ENCODE measurements at places on chromosomes 7 and 10.

DNA sequence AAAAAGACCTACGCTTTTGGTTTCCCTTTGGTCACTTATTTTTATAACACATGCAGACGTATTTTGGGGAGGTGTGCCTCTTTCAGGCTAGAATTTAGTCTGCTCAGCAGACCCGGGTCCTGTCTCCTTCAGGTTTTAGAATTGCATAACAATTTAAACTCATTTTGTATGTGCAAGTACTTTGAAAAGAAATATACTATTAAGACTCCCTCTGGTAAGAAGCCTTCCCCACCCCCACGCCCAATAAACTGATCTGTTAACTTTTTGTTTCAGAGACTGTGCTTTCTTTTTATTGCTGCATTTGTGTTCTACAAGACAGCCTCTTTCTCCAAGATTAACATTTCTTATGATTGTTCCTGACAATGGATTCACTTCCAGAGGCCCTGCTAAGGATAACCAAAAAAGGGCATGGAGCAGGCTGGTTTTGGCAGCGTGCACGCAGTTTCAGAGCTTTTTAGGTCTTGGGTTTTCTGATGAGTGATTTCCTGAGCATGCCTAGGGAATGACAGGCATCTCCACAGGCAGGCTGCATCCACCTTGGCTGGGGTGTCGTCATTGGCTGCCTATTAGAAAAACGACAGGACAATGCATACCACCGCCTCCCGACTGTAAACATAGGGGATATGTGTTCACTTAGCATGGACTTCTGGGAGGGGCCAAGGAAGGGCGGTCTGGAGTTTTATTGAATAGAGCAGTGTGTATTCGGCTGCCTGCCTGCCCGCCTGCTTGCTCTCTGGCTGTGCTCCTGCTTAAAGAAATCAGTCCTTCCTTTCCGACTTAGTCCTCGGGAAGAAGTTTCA is at the start of gene CALD1:
Gene CALD1, plus strand, starts transcription at position 694 of the 800 bp plus-strand sequence. CDS start 88,100 bp downstream, outside the sequence.
- no peak for DNase-seq

- DNase-seq = no peak
These were observed 35.7 kb upstream of the MTPAP start for GRCh38 chr10:30384701-30385201.

DNA sequence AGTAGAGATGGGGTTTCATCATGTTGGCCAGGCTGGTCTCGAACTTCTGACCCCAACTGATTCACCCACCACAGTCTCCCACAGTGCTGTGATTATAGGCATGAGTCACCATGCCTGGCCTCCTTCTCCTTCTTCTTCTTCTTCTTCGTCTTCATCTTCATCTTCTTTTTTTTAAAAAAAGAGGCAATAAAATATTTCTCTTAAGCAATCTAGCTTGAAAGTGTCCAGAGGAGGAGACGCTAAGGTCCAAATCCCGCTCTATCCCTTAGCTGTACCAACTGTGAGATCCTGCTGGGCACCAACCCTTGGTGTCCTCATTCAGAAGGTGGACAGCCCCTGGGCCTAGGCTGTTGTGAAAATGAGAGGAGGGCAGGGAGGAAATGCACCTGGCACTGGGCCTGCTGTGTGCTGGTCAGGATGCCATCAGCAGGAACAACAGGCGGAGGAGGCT is 13.9 kb upstream of the PSAP start:
- DNase-seq = no peak

GRCh38 chr10:82176587-82176986 is 301.6 kb downstream of the NRG3 start:
- DNase-seq = no peak

DNA sequence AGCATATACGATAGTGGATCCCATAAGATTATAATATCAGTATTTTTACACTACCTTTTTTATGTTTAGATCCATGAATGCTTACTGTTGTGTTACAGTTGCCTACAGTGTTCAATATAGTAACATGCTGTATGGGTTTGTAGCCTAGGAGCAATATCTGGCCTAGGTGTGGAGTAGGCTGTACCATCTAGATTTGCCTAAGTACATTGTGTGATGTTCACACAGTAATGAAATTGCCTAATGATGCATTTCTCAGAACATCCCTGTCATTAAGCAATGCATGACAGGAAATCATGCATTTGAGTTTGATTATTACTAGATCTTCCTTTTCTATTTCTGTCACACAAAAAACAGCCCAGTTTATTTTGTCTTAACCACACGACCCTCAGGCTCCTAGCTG is 14.5 kb downstream of the CBX3 start:
- no peak for DNase-seq

GRCh38 chr10:42691361-42692120 is 53.2 kb upstream of the ZNF33B start:
- no peak for DNase-seq

- DNase-seq = no peak
These were observed 4.0 kb downstream of the SCD start for GRCh38 chr10:100350914-100351485.

DNA sequence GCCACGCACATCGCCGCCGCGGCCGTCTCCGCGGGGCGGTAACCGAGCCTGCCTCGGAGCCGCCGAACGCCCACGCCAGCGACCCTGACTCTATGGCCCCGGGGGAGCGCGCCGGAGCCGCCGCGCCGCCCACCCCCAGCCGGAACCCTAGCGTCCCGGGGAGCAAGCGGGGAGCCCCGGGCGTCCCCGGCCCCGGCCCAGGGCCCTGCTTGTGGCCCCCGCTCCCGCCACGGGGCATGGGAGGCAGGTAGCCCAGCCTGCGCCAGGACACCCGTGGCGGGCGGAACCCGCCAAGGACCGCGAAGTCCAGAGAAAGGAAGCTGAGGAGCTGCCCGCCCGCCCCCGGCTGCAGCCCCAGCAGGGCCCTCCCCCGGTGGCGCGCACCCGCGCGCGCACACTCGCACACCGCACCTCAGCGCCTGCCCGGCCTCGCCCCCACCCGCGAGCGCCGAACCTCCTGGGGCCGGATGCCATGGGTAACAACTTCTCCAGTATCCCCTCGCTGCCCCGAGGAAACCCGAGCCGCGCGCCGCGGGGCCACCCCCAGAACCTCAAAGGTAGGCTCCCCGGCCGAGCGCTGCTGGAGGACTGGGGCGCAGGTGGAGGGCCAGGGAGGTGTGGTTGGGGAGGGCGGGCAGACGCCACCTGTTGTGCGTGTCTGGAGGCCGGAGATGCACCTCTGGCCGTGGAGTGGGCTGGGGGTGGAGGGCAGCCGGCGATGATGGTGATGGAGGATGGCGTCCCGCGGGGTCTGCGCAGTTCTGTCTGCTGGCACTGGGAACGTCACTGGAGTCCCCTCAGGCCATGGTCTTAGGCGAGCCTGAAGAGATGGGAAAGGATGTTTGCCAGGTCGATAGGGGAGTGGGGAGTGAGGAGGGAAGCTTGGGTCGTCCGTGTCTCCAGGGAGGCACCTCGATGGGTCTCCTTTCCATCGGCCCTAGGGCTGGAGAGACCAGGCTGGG is 692 bp downstream of the NEURL1 start:
- peak; percentile 6 for DNase-seq

DNA sequence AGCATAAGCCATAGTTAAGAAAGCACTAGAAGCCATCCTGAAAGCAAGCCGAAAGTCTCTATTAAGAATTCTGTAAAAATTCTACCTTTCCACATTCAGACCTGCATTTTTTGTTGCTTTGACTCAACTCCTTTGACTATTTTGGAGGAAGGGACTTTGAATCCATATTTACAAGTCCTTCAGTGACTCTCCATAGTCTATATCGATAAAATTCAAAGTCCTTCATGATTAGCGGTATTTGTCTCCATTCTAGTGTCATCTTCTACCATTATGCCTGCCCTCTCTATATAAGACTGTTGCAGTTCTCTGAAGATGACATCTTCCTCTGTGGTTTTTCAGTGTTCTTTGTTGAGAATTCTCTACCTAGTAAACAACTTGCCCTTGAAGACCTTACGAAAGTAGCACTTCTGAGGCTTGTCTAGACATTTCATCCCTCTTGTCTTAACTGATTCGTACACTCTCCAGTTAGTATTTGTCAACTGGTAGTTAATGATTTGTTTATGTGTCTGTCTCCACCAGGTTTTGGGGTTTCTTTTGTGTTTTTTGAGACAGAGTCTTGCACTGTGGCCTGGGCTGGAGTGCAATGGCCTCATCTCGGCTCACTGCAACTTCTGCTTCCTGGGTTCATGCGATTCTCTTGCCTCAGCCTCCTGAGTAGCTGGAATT is 1.7 kb downstream of the CCSER2 start:
- DNase-seq = no peak

All from stimulated activated naive CD4-positive, alpha-beta T cell treated with Interleukin-2 at 50 U/mL for 16 hours (primary cell).